ENCODE measurements at places on chromosomes 7 and 10. TPM values are rescaled to one million over a fixed set of nuclear protein-coding genes. Genes with fewer than 3 reads are reported as not detected.

DNA sequence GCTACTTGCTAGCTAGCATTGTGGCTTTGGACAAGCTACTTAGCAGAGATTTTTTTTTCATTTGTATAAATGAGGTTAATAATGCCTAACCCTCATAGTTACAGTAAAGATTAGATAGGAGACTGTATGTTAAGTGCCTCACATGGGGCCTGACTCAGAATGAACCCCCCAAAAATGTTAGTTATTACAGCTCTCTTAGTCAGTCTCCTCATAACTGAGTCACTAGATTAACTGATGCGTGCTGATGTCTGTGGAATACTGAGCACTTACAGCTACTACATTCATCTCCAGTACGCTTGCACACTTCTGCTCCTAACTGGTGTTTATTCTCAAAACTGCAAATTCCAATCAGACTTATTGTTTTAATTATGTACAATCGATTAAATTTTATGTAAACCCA, 315.3 kb downstream of the SNX13 start:
- no peak overlapping the region for H3K27ac ChIP-seq
- no peaks in the 10 kb centered on the region for H3K4me1 ChIP-seq
- no peak for DNase-seq
- H3K4me3 ChIP-seq = no peak overlapping the region

The ZNF775 gene
- total RNA-seq = 3.0 TPM

GRCh38 chr10:129533281-129533680, 66.2 kb downstream of the MGMT start:
- no peaks in the 10 kb centered on the region for H3K36me3 ChIP-seq
- DNase-seq = no peak
- H3K27ac ChIP-seq = no peak overlapping the region
- no peak overlapping the region for H3K4me3 ChIP-seq
- H3K27me3 ChIP-seq = no peaks in the 10 kb centered on the region

The COBL gene
- 6.3 TPM for total RNA-seq

The TFEC gene
- total RNA-seq = 0.06 TPM

The SPDYE5 gene
- total RNA-seq = not detected

The CHST3 gene
- 9.1 TPM for total RNA-seq

The MKI67 gene
- total RNA-seq = 71.3 TPM

- no peak for DNase-seq
- no peak overlapping the region for H3K4me3 ChIP-seq
- H3K4me1 ChIP-seq = peaks cover 7% of the 10 kb centered on the region
- H3K27ac ChIP-seq = no peak overlapping the region
- no peaks in the 10 kb centered on the region for H3K36me3 ChIP-seq
These were observed 319.4 kb downstream of the CALN1 start for GRCh38 chr7:72092769-72093168.

DNA sequence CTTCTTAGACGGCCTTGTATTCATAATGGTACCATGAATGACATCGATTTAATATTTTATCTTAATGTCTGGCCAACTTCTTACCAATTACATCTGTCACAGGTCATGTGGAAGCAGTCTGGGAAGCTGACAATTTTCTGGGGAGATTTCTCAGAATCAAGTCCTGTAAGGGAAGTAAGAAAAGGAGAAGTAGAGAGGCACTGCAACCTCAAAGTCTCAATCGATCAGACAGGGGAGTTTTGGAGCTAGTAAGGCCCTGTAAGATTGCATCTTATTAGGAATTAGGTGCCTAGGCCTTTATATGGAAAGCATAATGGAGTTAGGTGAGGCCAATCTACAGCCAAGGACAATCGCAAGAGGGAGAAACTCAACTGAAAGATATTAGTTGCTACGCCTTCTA, 694.6 kb upstream of the SORCS1 start:
- no peak overlapping the region for H3K4me3 ChIP-seq
- H3K4me1 ChIP-seq = peaks cover 22% of the 10 kb centered on the region
- H3K27me3 ChIP-seq = no peaks in the 10 kb centered on the region
- H3K27ac ChIP-seq = no peak overlapping the region

- H3K36me3 ChIP-seq = no peaks in the 10 kb centered on the region
- H3K4me3 ChIP-seq = no peak overlapping the region
- H3K27ac ChIP-seq = no peak overlapping the region
- H3K27me3 ChIP-seq = no peaks in the 10 kb centered on the region
- no peak for DNase-seq
- no peaks in the 10 kb centered on the region for H3K4me1 ChIP-seq
These were observed 194.4 kb downstream of the TPST1 start for GRCh38 chr7:66399566-66399965.

The GLI3 gene
- 33.0 TPM for total RNA-seq

The RNF32 gene
- 3.0 TPM for total RNA-seq

The PCLO gene
- 2.0 TPM for total RNA-seq

The LLCFC1 gene
- not detected for total RNA-seq

DNA sequence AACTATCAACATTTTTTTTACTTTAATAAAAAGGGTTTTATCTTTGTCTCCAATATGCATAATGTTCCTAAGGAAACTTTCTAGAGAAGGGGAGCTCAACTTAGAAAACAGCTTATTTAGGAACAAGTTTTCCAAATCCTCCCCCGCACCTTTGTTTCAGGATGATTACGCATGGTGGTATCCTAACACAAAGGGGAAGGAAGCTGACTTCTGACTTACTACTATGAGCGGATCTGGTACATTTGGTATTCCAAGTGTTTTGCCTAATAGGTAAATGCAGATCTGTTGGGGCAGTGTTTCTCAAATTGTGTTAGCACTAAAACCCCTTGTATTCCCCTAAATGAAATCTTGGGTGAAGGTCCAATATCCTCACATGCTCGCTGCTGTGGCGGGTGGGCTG, 229.3 kb upstream of the KLF14 start:
- no peaks in the 10 kb centered on the region for H3K27me3 ChIP-seq
- H3K4me3 ChIP-seq = no peak overlapping the region
- no peak for DNase-seq
- H3K36me3 ChIP-seq = no peaks in the 10 kb centered on the region
- H3K27ac ChIP-seq = no peak overlapping the region
